Activated CD4-positive, alpha-beta T cell treated with anti-CD3 and anti-CD28 coated beads, Interleukin-2, amount 10 ng/mL, durations not matched to agents 7 days and 5 days (primary cell): ENCODE measurements at places on chromosomes 2 and 18. TPM values are rescaled to one million over a fixed set of nuclear protein-coding genes. Genes with fewer than 3 reads are reported as not detected.

PAX8 gene
- total RNA-seq: 0.74 TPM

POTEJ gene
- not detected for total RNA-seq

CRACDL gene
- total RNA-seq: 0.22 TPM

SPDYA gene
- 1.5 TPM for total RNA-seq

PLCD4 gene
- 0.30 TPM for total RNA-seq

PTRHD1 gene
- 31.8 TPM for total RNA-seq

UGT1A10 gene
- total RNA-seq: not detected

ST8SIA3 gene
- total RNA-seq: not detected

GPR17 gene
- not detected for total RNA-seq

HNRNPA3 gene
- total RNA-seq: 312 TPM

ANKRD62 gene
- total RNA-seq: not detected

TCF23 gene
- total RNA-seq: not detected

TOGARAM2 gene
- total RNA-seq: 5.0 TPM

STAM2 gene
- 16.5 TPM for total RNA-seq

MOGAT1 gene
- not detected for total RNA-seq

CDH7 gene
- not detected for total RNA-seq

PMAIP1 gene
- 14.8 TPM for total RNA-seq

OTX1 gene
- not detected for total RNA-seq

ANKRD30BL gene
- total RNA-seq: not detected

IHH gene
- not detected for total RNA-seq

IL36B gene
- not detected for total RNA-seq

MAPK4 gene
- total RNA-seq: not detected

FAP gene
- not detected for total RNA-seq

AGXT gene
- not detected for total RNA-seq

HOXD3 gene
- not detected for total RNA-seq

AAK1 gene
- total RNA-seq: 119 TPM

SPHKAP gene
- not detected for total RNA-seq

DCDC2C gene
- not detected for total RNA-seq

NBAS gene
- 36.5 TPM for total RNA-seq

SCG2 gene
- total RNA-seq: 0.08 TPM

POTEI gene
- not detected for total RNA-seq

GPR35 gene
- total RNA-seq: 5.1 TPM
